ENCODE measurements at places on chromosomes 2 and 18.

DNA sequence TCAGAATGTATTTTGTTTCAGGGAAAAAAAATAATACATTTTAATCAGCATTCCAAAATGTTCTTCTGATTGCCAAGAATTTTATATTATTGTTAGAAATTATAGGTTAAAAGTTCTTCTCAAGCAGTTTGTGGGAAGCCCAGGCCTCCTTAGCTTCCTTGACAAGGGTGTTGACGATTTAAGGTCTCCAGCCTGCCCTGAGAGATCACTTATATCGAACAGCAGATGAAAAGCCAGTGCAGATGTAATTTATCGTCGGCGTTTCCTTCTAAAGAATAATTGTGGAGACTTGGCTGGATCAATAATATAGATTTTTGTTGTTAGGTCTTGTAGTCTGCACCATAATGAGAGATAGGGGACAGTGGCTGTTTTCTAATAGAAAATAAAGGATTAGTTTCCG lies 280.6 kb downstream of the ZNF407 start:
- no peak for DNase-seq

DNA sequence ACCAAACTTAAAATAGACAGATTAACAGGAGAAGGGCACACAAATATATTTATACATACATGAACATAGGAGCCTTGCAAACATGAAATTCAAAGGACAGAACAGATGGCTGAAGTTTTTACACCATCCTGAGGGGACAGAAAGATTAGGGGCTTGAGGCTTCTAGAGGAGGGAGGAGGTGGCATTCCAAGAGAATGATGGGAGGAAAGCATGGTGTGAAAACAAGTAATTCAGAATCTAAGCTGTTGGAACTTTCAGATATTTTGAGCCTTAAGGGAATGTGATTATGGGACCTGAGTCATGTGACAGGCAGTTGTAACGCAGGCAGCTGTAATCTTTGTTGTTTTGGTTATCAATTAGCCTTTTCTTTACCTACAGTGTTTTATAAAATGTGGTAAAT lies 225.2 kb upstream of the SPOPL start:
- DNase-seq, result no peak

GRCh38 chr18:72160510-72161445 lies 383.4 kb downstream of the CBLN2 start:
- no peak for DNase-seq

DNA sequence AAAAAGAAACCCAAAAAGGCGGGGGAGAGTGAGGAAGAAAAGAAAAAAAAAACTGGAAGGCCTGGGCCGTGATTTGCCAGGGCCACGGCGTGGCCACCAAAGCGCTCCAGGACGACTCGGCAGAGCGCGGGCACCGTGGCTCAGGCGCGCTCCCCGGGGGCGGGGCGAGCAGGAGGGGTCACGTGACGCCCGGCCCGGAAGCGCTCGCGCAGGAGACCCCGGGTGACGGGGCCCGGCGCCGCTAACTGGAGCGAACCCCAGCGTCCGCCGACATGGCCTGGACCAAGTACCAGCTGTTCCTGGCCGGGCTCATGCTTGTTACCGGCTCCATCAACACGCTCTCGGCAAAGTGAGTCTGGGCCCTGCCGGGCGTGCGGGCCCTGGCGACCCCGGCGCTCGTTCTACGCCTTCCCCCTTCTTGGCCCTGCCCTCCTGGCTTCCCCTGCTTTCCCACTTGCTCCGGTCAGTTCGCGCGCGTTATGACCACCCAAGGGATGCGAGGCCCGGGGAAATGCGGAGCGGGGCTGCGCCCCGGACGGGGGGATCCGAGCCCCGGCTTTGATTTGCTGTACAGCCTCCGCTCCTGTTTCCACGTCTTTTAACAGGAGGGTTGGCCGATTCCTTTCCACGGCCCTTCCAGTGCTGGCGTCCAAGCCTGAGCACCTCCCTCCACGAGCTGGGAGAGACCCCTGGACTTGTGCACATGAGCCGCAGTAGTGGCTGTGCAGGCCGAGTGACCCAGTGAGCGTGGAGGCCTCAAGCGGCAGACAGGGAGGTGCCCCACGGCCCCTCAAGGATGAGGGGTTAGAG lies at the start of gene SLC35F6:
TSS of gene SLC35F6 (plus strand) at position 207 of the 810 bp plus-strand sequence. CDS start at position 273, 66 bp downstream.
- DNase-seq, result peak; percentile 82

DNA sequence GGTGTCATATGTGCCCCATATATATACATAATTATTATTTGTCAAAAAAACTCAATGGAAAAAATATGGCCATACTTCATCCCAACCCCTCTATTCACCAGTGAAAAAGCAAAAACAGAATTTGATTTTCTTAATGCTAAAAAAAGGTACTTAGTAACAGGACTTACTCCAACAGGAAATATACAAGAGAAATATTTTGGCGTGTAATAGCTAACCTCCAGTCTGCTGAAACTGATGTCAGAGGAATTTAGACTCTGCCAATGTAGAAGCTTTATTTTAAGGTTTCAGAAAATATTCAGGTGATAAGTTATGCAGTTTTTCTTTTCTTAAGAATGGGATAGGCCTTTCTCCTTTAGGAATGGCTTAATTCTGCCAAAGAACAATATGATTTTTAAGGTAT lies 72.6 kb downstream of the TMEFF2 start:
- DNase-seq, result no peak

DNA sequence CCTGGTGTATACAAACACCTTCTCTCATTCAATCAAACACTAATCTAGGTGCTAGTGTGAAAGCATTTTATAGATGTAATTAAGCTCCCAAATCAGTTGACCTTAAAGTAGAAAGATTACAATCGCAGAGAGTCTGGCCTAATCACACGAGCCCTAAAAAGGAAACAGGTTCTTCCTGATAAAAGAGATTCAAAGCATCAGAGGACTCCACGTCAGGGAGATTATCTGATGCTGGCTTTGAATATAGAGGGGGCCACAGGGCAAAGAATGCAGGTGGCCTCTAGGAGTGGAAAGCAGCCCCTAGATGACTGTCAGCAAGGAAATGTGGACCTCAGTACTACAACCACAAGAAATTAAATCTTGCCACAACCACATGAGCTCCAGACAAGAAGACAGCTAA lies 28.2 kb upstream of the ZC3H15 start:
- DNase-seq, result no peak

DNA sequence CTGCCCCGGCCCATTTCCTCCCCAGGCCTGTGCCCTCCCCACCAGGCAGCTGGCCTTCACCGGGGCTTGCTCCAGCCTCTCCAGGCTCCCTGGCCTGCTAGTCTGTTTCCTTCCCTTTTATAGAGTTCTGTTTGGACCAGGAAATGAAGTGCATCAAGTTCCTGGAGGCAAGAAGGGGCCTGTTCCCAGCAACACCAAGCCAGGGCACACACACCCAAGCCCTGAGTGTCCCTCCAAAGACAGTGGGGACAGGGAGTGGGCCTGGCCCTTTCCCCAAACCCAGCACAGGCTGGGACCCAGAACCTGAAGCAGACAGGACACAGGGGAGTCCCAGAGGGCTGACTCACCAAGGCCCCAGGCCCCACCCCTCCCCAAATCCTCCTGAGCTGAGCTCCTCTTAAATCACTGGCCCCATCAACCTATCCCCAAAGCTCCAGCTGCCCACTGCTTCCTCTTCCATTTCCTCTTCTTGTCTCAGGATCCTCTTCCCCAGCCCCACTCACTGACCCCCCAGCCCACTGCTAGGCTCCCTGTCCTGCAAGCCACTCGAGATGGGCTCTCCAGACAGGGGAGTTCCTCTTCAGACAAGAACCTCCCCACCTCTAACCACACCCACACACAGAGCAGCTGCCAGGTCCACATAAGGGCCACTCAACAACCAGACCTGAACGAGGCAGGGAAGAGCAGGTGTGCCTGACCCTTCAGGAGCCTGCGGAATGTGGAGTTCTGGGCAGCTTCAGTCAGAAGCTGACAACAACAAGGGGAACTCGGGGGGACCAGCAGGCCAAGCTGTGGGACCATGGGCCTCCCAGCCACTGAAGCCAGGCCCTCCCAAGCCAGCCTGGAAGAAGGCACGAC lies 74.2 kb downstream of the TNS1 start:
- DNase-seq, result no peak

Measured in effector CD4-positive, alpha-beta T cell (primary cell).